Suprapubic skin (tissue), 4 donors: ENCODE measurements at places on chromosomes 2 and 18.

DNA sequence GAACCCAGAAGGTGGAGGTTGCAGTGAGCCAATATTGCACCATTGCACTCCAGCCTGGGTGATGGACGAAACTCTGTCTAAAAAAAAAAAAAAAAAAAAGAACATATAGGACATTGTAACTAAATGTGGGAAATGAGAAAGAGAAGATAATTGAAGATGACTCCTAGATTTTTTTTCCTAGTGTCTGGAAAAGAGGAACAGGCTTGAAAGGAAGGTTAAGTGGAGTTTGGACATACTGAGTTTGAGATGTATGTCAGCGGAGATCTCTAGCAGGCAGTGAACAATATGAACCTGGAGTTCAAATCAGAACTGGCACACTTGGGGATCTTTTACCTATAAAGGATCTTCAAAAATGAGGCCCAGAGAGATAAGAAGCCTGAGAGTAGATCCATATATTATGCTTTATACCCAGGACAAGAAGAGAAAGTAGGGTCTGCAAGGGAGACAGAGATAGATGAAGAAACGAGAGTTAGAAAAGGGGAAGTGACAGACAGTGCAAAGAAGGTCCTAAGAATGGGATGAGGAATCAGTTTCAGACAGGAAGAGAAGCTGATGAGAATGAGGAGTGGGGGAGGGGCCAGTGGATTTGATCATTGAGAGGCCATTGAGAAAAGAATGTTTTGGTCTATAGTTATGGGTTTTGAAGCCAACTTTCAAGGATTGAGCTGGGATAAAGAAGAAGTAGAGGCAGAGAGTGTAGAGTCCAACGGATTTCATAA, 46.9 kb upstream of the CD28 start:
- DNase-seq: no peak

- DNase-seq: no peak
These were observed 81.0 kb downstream of the SPRED2 start for GRCh38 chr2:65351234-65351947.

GRCh38 chr18:2316751-2317696, 254.3 kb downstream of the METTL4 start:
- DNase-seq: no peak

DNA sequence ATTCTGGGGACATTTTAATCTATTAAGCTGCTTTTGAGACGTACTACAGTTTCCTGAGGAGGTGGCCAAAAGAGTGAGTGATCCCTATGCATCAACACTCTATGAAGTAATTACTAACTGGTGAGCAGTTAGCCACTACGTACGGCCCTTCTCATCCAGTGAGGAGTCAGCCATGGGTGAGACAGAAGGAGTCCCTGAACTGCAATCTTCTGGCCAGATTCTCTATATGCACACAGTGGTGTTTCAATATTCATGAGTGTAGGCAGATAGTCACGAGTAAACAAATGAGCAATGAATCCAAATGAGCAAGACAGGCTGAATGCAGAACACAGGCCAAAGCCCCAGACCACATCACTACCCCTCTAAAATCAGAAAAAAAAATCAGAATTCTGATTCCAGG, 29.8 kb upstream of the TMEM214 start:
- DNase-seq: no peak

- no peak for DNase-seq
These were observed 96.8 kb downstream of the PTPN4 start for GRCh38 chr2:119856469-119856901.

DNA sequence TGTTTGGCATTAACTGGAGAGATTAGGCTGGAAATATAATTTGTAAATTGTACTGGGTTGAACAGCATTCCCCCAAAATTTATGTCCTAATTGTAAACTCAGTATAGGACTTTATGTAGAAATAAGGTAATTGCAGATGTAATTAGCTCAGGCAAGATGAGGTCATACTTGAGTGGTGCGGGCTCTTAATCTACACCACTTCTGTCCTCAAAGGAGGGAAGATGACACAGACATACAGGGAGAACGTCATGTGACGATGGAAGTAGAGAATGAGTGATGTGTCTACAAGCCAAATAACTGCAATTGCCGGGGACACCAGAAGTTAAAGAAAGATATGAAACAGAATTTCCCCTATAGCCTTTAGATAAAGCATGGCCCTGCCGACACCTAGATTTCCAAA, 1501.1 kb upstream of the PIK3C3 start:
- no peak for DNase-seq

DNA sequence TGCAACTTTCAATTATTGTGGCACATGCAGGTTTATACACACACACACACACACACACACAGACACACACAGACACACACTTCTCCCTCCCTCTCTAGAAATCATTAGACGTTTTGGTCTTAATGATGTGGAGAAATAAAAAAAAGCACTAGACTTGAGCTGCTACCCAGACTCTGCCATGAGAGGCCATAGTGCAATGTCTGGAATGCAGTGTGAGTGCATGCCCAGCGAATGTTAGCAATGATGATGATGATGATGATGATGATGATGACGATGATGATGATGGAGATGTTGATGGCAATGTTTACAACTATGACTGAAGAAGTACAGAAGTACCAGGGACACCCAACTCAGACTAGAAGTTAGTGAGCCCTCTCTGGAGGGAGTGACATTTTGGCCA, 23.8 kb upstream of the KLHL29 start:
- no peak for DNase-seq

DNA sequence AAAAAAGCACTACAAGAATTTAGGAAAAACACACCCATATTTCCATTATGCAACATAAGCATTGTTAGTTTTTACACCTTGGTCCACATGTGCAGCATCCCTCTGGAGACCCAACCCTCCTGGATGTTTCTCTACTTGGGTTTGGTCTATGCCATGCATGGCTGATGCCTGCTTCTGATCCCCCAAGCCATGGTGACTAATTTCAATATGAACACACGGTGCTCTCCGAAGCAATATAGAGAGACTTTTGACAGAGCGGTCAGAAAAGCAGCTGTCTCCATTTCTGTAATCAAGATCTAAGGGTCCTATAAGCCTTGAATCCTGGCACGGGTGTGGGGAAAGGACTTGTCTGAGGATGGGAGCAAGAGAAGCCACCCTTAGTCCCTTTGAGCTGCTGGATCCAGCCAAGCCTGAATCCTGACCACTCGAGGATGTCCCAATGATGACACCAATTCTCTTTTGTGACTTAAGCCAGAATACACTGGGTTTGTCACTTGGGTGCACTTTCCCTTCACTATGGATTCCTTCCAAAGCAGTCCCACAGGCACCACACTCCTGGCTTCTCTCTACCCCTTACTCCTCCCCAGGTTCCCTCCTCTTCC, 91.5 kb downstream of the ACTR2 start:
- no peak for DNase-seq
